Right renal pelvis (tissue), 4 donors: ENCODE measurements at places on chromosomes 6 and 20.

GRCh38 chr20:58102744-58103516 lies 125.5 kb downstream of the ANKRD60 start:
- DNase-seq: no peak

- no peak for DNase-seq
Measured at GRCh38 chr6:160005861-160006540, 37.1 kb downstream of the IGF2R start.

DNA sequence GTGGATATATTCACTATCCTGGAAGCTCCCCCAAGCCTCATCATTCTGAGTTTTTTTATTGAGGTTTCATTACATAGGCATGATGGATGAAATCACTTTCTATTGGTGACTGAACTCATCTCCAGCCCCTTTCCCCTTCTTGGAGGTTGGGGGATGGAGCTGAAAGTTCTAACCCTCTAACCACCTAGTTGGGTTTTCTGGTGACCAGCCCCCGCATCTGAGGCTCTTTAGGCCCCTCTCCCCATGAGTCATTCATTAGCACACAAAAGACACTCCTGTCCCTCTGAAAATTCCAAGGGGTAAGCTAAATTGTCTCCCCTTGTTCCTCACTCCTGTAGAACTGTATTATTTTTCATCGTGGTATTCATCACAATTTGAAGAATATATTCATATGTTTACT lies 33.3 kb downstream of the GFRA4 start:
- DNase-seq: no peak

GRCh38 chr6:3135668-3136291 lies 17.3 kb downstream of the BPHL start:
- DNase-seq: no peak

GRCh38 chr20:50379049-50379990 lies 130.9 kb upstream of the PTPN1 start:
- DNase-seq: peak; percentile 58

GRCh38 chr6:169886631-169887227 lies 135.3 kb downstream of the ERMARD start:
- no peak for DNase-seq

DNA sequence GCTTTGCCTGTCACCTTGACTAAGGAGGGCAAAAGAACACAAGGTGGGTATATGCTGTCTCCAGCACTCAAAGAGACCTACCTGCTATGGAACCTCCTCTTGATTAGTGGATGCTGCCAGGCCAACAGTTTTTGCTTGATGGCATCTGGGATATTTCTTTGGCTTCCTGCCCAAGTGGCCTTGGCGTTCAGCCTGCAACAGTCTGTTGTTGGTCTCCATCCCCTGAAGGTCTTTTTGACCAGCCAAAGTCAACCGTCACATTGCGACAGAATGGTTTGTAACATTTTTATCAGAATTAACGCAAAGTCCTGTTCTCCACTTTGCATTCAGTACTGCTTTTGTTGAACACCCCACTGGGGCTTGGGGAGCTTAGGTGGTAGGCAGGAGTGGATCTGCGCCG lies 37.1 kb downstream of the SERPINB1 start:
- no peak for DNase-seq

- no peak for DNase-seq
Measured at GRCh38 chr6:46808806-46809205, 15.6 kb downstream of the MEP1A start.

DNA sequence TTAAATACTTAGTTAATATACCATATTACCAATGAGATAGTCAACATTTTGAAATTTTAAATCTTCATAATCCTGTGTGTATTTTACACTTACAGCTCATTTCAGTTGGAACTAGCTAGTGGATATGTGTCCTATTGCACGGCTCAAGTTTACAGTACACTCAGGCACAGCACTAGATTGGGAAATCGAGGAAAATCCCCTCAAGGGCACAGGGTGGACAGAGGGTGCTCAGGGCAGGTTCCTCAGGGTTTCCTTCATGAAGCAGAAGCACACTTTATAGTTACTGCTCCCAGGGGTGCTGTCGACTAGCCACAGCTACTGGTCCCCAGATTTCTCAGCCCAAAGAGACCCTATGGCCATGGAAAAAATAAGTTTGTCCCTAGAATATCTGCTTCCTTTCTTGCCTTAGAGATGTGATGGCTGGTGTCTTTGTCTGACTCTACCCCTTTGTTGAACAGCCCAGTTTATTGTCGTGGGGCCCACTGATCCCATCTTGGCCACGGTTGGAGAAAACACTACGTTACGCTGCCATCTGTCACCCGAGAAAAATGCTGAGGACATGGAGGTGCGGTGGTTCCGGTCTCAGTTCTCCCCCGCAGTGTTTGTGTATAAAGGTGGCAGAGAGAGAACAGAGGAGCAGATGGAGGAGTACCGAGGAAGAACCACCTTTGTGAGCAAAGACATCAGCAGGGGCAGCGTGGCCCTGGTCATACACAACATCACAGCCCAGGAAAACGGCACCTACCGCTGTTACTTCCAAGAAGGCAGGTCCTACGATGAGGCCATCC lies 1.5 kb downstream of the BTN2A1 start:
- DNase-seq: no peak
